Activated CD4-positive, alpha-beta T cell treated with anti-CD3 and anti-CD28 coated beads for 4 hours (primary cell): ENCODE measurements at places on chromosomes 12 and 14.

- no peak for DNase-seq
These were observed 13.5 kb downstream of the HECTD1 start for GRCh38 chr14:31194095-31194494.

DNA sequence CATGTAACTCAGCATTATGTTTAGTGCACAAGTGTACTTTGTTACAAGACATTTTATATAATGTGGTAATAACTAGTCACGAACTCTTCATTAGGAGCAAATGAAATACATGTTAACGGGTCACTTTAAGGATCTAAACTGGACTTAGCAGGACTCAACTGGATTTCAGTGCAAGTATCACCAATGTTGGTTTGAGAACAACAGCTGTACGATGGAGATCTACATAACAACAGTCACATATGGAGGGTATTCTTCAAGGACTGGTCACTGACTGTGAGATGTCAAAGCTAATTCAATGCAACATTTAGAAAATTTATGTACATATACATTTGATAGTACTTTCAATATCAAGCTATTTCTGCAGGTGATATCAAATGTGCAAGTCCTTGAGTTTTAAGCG is 22.5 kb upstream of the SYCP3 start:
- no peak for DNase-seq

DNA sequence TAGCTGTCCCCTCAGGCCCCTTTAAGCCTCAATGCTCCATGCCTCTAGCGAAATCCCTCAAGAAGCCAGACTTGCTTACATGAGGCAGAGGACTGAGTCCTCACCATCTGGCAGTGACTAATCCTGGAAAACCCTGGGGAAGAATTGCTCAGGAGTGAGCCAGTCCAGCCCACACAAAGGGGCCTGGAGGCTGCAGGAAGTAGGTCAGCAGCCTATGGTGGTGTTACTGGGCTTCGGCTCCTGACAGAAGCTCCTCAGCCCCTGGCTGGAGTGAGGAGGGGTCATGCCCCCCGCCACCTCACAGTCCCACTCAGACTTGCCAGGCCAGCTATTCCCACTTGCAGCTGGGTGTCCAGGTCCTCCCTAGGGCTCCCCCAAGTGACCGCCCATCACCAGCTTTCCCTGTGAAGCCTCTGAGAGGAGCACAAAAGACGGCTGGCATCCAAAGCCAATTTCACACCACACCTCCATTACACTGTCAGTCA is 250.5 kb downstream of the DPF3 start:
- no peak for DNase-seq

DNA sequence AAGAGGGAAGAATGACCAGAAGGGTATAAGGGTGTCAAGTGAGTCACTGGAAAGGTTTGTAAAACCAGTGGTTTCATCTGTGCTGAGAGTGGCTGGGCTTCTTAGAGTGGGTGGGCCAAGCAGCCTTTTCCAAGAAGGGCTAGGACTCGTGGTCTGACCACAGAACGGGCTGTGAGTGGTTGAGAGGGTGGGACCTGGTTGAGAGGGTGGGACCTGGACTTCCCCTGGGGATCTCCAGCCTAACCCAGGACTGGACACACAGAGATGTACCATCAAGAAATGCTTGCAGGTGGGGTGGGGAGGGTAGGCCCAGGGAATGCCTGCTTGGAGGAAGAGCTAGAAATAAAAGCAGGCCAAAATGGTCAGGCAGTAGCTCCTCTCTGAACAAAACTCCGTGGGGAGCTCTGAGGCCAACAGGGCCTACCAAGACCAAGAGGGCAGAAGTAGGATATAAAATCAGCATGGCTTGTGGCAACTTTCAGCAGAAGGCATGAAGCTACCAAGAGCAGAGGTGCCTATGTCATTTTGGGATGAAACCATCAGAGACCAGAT is 140.5 kb downstream of the FOXN3 start:
- DNase-seq = peak; percentile 22

DNA sequence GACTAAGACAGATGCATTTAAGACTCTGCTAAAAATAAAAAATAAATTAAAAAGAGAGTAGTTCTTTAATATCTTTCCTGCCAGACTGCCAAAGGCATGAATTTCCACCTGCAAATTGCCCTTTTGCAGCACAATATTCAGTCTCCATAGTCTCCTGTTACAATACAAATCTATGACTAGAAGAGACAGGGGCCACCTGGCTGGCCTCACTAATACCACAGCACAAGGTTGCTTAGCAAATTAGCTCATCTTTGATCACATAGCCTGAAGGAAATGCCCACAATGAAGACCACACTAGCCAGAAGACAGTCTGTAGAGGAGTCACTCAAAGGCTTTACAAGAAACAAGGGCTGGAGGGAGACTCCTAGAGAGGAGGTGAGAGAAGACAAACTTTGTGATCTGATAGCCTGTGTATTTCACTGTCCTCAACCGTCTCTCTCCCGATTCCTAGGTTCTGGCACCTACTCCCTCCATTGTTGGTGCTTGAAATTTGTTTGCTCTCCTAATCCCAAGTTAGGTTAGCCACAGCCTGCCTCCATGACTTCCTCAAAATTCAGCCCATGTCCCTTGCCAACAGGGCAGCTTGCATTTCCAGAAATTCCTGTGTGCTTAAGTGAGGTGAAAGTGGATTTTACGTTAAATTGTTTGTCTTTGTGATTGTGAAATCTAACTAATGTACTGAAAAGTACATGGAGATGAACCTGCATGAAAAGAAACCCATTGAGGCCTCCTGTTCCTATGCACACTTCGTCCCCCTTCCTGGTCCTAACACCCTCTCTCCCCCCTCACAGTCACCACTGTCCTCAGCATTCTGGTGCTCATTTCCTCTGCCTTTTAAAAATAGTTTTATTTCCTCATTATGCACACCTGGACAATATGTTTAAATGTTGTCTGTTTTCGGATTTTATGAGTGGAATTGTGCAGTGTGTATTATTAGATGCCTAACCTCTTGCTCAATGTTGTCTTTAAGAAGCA is 88.7 kb upstream of the PLXNC1 start:
- no peak for DNase-seq

DNA sequence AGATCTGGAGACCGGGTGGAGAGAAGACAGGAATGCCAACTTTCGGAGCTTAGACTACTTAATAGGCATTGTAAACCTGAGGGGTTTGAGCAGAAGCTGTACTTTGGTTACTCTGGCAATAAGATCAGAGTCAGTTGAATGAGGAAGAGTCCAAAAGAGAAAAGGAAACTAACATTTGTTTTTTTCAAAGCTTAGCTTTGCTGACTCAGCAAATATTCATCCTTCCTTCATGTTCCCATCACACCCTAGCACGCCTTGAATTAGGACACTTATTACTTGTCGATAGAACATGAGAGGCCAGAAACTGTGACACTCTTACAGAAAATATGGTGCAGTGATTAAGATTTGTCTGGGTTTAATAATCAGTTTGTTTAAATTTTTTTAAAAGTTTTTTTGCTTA is 266.9 kb upstream of the ATP2B1 start:
- no peak for DNase-seq

DNA sequence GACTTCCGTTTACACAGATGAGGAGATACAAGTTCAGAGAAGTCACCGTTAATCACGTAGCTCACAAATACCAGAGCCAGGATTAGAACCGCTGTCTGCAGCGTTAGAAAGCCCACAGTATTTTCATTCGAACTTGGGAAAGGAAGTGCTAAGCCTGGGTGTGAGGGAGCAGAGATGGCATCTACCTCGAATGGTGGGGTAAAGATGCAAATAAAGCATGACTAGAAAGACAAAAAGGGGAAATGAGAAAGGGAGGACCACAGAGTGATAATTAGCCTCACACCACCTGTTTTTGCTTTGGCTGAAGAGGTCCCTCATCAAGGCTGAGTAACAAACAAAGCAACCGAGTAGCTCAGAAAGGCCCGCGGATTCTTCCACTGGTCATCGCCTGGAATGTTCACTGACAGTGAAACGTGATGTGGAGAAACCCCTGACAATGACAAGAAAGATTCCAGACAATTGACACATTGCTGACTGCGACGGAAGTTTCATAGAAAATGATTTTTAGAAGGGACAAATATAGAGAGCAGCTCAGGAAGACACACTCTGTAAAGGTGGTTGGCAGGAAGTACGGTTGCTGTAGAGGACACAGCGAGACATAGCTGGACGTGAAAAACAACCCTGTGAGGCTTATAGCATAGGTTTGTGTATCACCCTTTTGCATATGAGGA is 31.5 kb upstream of the BHLHE41 start:
- DNase-seq = no peak

- no peak for DNase-seq
These were observed 289.0 kb downstream of the KSR2 start for GRCh38 chr12:117679776-117680175.

DNA sequence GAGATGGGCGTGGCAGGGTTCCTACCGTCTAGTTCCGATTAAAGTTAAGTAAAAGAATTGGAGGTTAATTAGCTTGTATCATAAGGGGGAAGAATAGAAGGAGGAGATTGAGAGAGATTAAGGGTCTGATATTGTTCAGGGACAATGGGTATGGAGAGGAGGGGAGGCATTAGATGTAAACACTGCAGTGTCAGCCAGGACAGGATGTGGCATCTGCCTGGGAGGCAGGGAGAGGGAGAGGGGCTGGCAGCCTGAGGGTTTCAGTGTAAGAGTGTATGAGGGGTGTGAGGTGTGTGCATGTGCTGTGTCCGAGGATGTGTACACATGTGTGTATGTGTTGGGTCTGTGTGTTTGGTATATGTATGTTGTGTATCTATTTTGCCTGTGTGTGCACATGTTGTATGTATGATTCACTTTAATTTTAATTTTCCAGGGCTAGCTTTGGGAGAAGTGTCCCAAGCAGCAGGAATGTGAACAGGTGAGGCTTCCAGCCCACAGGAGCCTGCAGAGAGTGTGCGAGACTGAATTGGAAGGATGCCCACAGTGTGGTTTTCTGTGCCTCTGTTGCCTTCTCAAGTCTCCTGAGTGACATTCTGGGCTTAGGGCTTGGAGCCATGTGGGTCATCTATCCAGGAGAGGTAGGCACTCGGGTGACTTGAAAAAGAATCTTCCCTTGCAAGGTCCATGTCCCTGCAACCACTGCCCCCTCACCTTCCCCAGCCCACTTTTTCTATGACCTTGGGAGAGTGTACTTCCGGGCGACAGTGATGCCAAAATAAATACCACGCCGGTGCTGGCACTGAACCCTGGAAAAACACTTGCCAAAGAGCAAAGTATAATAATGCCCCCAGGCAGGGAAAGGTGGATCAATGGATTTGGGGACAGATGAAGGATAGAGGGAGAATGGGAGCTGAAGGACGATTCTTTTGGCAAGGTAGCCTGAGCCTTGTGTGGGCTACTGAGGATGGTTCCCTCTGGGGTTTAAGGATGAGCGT is 36.8 kb upstream of the DCD start:
- DNase-seq = no peak

DNA sequence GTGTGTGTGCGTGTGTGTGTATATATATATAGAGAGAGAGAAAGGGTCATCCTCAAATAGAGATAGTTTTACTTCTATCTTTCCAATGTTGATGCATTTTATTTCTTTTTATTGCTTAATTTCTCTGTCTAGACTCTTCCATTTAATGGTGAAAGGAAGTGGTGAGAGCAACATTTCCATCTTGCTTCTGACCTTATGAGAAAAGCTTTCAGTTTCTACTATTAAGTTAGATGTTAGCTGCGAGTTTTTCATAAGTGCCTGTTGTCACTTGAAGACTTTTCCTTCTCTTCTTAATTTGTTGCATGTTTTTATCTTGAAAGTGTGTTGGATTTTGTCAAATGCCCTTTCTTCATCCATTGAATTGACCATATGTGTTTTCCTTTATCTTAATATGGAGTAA is 304.4 kb upstream of the FAR2 start:
- DNase-seq = no peak

DNA sequence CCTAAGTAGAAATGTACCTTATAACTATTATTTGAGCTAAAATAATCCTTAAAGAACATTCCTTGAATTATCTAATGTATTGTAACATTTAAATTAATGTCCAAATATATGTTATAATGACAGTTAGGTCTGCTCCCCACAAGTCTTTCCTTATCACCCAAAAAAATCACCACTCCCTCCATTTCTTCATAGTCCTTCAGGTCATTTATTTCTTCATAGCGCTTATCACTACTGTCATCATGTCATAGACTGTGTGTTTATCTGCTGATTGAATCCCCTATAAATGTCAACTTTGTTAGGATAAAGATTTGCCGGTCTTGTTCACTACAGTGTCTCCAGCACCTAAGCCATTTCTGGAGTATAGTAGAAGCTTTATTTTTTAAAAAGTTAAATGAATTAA is 12.0 kb downstream of the LUM start:
- no peak for DNase-seq

DNA sequence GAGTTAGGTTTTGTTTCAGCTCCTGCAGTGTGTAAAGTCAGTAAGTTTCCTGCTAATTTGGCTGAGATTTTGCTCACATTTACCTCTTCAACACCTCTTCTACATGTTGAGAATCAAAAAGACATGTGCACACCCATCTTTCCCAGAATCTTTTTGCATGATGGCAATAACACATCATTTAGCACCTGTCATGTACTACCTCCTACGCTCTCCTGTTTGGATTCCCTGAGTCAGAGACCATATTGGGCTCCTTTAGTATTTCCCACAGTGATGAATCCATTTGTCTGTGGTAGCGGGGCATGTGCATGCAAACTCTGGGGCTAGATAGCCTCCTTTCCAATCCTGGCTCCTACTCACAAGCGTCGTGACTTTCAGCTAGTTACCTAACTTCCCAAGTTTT is 20.1 kb downstream of the PLBD1 start:
- no peak for DNase-seq

DNA sequence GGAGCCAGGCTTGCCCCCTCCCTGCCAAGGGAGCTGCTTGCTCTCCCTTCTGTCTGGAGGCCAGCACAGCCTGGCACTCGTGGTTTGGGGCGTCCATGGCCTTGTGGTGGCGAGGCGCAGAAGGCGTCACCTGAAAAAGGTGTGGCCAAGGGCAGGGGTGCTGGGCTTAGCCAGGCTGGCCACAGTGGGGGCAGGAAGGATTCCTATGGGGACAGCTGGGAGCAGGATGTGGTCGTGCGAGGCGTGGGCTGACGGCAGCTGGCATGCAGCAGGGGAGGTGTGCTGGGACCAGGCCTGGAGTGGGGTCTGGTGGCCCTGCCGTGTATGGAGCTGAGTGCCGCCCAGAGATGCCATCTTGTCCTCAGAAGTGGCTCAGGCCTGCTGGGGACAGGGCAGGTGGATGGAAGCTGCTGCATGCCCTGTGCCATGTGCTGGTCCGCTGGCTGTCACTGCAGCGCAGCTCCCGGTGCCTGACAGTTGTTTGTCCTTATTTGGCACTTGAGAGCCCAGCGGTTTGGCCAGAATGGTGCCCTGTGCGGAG is 30.0 kb downstream of the SH2B3 start:
- DNase-seq = no peak

DNA sequence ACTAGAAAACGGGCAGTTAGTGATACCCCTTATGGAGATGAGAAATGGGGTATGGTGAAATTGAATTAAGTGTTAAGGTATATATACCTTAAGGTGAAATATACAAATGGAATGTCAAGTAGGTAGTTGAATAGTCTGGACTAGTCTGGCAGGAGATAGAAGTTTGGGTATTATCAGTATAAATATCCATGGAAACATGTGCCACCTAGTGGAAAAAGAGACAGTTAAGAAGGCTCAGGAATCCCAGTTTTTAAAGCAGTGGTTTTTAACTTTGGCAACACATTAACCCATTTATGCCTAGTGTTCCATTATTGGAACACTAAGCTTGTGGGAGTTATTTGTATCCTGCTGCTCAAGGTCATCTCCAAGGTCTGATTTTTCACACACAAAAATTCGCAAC is 38.6 kb upstream of the TPH2 start:
- no peak for DNase-seq
